CD14-positive monocyte (primary cell): ENCODE measurements at places on chromosomes 3 and 15. TPM values are rescaled to one million over a fixed set of nuclear protein-coding genes. Genes with fewer than 3 reads are reported as not detected.

DNA sequence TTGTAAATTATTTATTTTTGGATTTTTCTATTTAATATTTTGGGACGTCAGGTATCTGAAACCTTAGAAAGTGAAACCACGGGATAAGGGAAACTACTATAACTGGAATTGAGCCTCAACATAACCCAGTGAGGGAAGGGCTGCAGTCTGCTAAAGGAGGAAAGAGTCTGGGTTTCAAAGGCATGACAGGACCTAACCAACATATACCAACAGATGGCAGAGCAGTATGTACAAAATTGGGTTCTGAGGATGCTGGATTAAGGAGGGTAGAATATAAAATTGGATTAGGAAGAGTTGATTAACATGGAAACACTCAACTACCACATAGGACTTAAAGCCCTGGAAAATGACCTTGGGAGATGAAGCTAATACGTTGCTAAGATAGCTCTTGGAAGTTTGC lies 603.5 kb downstream of the MECOM start:
- no peaks in the 10 kb centered on the region for H3K36me3 ChIP-seq
- H3K27ac ChIP-seq = no peak overlapping the region
- no peak for DNase-seq
- H3K4me3 ChIP-seq = no peak overlapping the region
- H3K27me3 ChIP-seq = no peaks in the 10 kb centered on the region
- H3K4me1 ChIP-seq = no peaks in the 10 kb centered on the region

DNA sequence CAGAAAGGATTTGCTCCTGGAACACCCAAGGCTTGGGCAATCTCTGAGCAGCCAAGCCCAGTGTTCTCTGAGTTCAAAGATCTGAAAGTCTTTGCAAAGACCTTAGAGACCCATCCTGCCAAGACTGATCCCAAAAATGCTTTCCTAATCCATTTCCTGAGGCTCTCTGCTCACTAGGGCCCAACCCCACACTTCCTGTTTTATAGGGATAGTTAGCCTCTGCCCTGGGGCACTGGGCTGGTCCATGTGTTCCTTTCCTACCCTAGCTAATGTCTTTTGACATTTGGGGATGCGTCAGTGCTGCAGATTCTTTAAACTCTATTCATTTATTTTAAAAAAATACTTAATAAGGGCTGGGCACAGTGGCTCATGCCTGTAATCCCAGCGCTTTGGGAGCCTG lies 372.7 kb downstream of the ROBO2 start:
- no peak overlapping the region for H3K4me3 ChIP-seq
- H3K4me1 ChIP-seq = no peaks in the 10 kb centered on the region
- no peak overlapping the region for H3K27ac ChIP-seq
- no peaks in the 10 kb centered on the region for H3K36me3 ChIP-seq
- no peaks in the 10 kb centered on the region for H3K27me3 ChIP-seq

GRCh38 chr3:127751163-127751621 lies 71.1 kb downstream of the MGLL start:
- no peak overlapping the region for H3K27ac ChIP-seq
- H3K27me3 ChIP-seq = no peaks in the 10 kb centered on the region
- no peaks in the 10 kb centered on the region for H3K36me3 ChIP-seq
- H3K4me1 ChIP-seq = peaks cover 47% of the 10 kb centered on the region

DNA sequence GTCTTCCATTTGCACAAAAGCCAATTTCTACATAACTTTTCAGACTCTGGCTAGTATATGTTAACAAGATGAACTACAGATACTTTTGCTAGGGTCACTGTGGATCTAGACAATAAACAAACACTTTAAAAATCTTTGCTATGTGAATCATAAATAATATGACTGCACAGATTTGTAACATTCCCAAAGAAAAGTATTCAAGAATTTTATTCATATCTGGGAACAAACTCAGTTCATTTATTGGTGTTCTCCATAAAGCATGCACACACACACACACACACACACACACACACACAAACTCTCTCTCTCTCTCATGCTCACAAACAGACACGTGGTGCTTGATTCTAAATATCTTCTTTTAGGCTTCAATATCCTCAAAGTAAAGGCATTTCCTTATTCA lies 18.8 kb upstream of the THRB start:
- peaks cover 4% of the 10 kb centered on the region for H3K27me3 ChIP-seq
- H3K27ac ChIP-seq = no peak overlapping the region
- H3K36me3 ChIP-seq = no peaks in the 10 kb centered on the region

DNA sequence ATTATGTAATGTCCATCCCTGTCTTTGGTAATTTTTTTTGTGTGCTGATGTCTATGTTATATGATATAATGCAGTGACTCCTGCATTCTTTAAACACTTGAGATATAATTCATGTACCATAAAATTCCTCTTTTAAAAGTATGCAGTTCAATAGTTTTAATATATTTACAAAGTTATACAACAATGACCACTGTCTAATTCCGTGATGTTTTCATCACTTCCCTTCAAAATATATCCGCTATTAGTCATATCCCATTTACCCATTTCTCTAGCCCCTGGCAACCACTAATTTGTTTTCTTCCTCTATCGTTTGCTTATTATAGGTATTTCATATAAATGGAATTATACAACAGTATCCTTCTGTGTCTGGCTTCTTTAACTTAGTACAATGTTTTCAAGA lies 64.9 kb upstream of the SUCLG2 start:
- no peak overlapping the region for H3K4me3 ChIP-seq
- no peak overlapping the region for H3K27ac ChIP-seq
- H3K27me3 ChIP-seq = no peaks in the 10 kb centered on the region
- no peak for DNase-seq
- H3K4me1 ChIP-seq = no peaks in the 10 kb centered on the region

DNA sequence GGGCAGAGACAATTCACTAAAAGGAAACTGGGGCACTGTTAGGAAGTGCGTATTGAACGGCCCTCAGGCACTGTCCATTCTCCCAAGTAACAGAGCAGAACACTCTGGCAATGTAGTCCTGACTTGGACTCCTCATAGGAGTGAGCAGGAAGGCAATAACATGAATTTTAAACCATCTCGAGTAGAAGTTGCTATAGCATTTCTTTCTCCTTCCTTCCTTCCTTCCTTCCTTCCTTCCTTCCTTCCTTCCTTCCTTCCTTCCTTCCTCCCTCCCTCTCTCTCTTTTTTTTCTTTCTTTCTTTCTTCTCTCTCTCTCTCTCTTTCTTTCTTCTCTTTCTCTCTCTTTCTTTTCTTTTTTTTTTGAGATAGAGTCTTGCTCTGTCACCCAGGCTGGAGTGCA lies 46.4 kb upstream of the TRA2B start:
- no peak overlapping the region for H3K27ac ChIP-seq
- H3K4me3 ChIP-seq = no peak overlapping the region
- H3K27me3 ChIP-seq = no peaks in the 10 kb centered on the region
- peaks cover 3% of the 10 kb centered on the region for H3K4me1 ChIP-seq
- DNase-seq = no peak
- no peaks in the 10 kb centered on the region for H3K36me3 ChIP-seq

DNA sequence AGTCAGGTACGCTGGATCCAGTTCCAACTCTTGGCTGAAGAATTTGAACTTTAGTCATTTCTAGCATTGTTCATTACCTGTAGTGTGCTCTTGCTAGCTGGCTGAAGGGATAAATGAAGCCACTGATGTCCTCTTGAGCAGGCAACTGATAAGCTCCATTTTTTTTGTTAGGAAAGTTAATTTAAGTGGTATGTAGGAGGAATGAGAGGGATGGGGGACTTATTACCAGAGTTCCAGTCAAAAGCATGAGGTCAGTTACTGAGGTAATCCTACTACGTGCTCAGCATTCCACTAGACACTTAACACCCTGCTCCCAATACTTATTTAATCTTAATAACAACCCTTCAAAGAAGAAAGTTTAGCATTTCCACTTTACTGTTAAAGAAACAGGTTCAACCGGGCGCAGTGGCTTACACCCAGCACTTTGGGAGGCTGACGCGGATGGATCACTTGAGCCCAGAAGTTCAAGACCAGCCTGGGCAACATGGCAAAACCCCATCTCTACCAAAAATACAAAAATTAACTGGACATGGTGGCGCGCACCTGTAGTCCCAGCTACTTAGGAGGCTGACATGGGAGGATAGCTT lies 2.0 kb upstream of the RASA2 start:
- H3K4me3 ChIP-seq = peak overlapping the region; percentile 83
- H3K27ac ChIP-seq = peak overlapping the region; percentile 46
- H3K4me1 ChIP-seq = peaks cover 67% of the 10 kb centered on the region
- no peaks in the 10 kb centered on the region for H3K36me3 ChIP-seq
- H3K27me3 ChIP-seq = no peaks in the 10 kb centered on the region
- no peak for DNase-seq

GRCh38 chr3:138241061-138241460 lies 54.0 kb downstream of the ARMC8 start:
- H3K4me3 ChIP-seq = no peak overlapping the region
- H3K27me3 ChIP-seq = no peaks in the 10 kb centered on the region
- H3K36me3 ChIP-seq = peaks cover 85% of the 10 kb centered on the region
- DNase-seq = no peak

- no peaks in the 10 kb centered on the region for H3K27me3 ChIP-seq
- H3K4me3 ChIP-seq = no peak overlapping the region
- H3K36me3 ChIP-seq = no peaks in the 10 kb centered on the region
- no peak overlapping the region for H3K27ac ChIP-seq
These were observed 274.4 kb downstream of the ADAMTSL3 start for GRCh38 chr15:83928392-83928734.

- H3K4me3 ChIP-seq = no peak overlapping the region
- H3K27ac ChIP-seq = no peak overlapping the region
- H3K36me3 ChIP-seq = no peaks in the 10 kb centered on the region
These were observed 64.3 kb upstream of the SGO1 start for GRCh38 chr3:20250314-20250713.

DNA sequence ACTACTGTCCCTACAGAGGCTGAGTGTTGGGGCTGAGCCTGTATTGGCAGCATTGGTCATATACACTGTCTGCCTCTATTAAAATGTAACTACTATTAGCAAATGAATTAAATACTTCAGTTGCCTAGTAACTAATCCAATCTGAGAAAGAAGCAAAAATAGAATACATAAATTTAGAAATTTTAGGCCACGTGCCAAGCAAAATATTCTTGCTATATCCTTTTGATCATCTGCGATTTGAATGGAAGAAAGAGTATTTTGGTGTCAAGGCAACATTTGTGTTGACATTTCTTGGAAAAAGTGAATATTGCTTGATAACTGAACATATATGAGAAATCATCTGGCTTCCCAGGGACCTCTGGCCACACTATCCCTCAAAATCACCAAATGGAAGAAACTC lies 148.2 kb upstream of the TOPAZ1 start:
- H3K4me1 ChIP-seq = no peaks in the 10 kb centered on the region
- H3K27me3 ChIP-seq = peaks cover 3% of the 10 kb centered on the region
- no peak overlapping the region for H3K4me3 ChIP-seq
- H3K27ac ChIP-seq = no peak overlapping the region
- no peaks in the 10 kb centered on the region for H3K36me3 ChIP-seq

- H3K4me3 ChIP-seq = no peak overlapping the region
- no peak overlapping the region for H3K27ac ChIP-seq
- peaks cover 24% of the 10 kb centered on the region for H3K4me1 ChIP-seq
- H3K36me3 ChIP-seq = no peaks in the 10 kb centered on the region
These were observed 188.9 kb downstream of the FMN1 start for GRCh38 chr15:33005582-33005981.

DNA sequence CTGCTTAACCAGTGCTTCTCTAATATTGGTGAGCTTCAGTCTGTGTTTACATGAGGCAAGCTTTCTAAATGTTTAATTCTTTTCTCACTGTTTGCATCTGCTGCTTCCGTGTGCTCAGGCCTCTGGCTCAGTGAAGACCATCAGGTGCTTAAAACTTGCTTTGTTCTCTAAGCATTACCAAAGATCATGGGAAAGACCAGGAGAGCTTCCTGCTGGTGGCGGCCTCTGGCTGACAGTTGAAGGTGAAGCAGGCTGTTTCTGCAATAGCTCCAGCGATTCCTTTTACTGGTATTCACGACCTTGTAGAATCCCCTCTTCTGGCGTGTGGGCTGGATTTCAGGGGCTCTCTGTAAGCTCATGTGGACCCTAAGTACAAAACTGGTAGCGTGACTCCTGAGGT lies 45.1 kb downstream of the EDEM1 start:
- no peak overlapping the region for H3K27ac ChIP-seq
- no peak for DNase-seq
- no peaks in the 10 kb centered on the region for H3K36me3 ChIP-seq

GRCh38 chr3:13204177-13204581 lies 130.9 kb upstream of the IQSEC1 start:
- no peak overlapping the region for H3K4me3 ChIP-seq
- H3K27me3 ChIP-seq = peaks cover 32% of the 10 kb centered on the region
- H3K27ac ChIP-seq = no peak overlapping the region
- H3K36me3 ChIP-seq = no peaks in the 10 kb centered on the region
- no peaks in the 10 kb centered on the region for H3K4me1 ChIP-seq
- DNase-seq = no peak

GRCh38 chr15:66822576-66822975 lies 120.5 kb downstream of the SMAD6 start:
- DNase-seq = no peak
- no peaks in the 10 kb centered on the region for H3K36me3 ChIP-seq
- no peak overlapping the region for H3K27ac ChIP-seq
- no peaks in the 10 kb centered on the region for H3K4me1 ChIP-seq
- no peaks in the 10 kb centered on the region for H3K27me3 ChIP-seq
- H3K4me3 ChIP-seq = no peak overlapping the region

DNA sequence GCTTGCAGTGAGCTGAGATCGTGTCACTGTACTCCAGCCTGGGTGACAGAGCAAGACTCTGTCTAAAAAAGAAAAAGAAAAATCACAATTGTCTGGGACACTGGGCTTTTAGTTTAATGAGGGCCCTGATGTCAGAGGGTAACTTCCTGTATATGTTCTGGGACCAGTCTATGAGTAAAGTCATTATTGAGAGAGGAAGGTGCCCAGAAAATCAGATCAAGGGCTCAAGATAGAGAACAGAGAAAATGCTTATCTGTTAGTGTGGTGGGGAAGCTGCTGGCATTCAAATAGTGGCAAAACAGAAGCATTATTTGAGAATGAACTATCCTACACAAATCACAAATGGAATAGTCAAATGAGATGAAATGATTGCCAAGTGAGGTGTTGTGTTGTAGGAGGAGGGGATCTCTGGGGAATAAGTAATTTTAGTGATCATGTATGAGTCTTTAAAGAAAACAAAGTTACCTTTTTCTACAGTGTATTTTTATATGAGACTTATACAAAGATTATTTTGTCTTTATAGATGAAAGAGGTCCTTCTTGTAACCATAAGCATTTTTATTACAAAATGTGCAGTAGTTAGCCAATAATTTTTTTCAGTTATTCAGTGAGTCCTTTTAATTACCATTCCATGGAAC lies 13.4 kb downstream of the ARIH2 start:
- peak overlapping the region; percentile 12 for H3K27ac ChIP-seq
- H3K27me3 ChIP-seq = no peaks in the 10 kb centered on the region
- peaks cover 20% of the 10 kb centered on the region for H3K36me3 ChIP-seq
- H3K4me3 ChIP-seq = no peak overlapping the region
- no peak for DNase-seq

The MCTP2 gene
- 2.4 TPM for polyA plus RNA-seq

The TICRR gene
- not detected for polyA plus RNA-seq

The SGO1 gene
- 0.42 TPM for polyA plus RNA-seq

The SLC28A2 gene
- not detected in 2 replicates for polyA plus RNA-seq
